Right renal cortex interstitium (tissue), 3 donors: ENCODE measurements at places on chromosomes 1 and 21. TPM values are rescaled to one million over a fixed set of nuclear protein-coding genes. Genes with fewer than 3 reads are reported as not detected.

DNA sequence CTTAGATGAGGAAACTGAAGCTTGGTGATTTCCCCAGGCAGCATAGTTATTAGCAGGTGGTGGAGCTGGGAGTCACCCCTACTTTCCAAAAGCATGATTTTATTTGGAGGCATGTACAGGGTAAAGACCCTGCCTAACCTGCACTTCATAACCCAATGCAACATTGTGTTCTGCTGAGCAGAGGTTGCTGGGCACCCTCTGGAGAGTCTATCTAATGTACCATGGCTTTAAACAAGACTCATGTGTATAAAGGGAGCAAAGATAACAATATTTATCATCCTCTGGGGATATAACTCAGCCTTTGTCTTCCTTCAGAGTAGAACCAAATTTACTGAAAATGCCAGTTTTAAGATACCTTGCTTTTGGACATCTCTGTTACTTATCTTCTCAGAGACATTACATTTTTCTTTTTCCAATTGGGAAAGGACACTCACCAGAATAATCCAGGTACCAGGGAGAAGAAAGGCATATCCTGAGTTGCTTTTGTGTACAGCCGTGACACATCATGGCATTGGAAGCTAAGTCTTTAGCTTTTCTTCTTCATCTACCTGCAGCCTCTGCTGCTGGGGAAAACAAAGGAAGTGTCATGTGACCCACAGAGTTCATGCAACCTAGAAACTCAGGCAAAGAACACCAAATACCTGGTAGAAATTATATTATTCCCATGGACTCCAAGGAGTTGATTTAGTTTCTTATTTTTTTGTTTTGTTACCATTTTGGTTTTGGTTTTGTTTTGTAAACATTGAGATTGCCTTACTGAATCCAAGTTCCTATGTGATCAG lies 39.6 kb downstream of the ELAVL4 start:
- DNase-seq = no peak

DNA sequence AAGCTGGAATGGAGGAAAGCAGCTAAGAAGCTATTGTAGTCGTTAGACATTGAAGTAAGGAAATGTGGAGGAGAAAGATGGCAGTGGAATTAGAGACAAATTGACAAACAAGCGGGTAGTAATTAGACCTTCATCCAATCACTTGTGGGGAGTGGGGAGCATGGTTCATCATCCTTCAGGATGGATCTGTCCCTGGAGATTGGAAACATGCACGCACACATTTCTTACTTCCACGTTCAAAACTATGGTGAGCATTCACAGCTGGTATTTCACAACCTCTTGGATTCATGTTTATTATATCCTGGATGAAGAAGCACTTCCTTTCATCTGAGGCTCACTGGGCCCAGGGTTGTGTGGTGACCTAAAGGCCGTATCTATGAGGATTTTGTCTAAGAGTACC lies 188.1 kb downstream of the ST6GALNAC3 start:
- DNase-seq = no peak

- DNase-seq = no peak
These were observed 717.9 kb upstream of the CXADR start for GRCh38 chr21:16794950-16795349.

GRCh38 chr1:117710710-117711109 lies 104.9 kb downstream of the TENT5C start:
- no peak for DNase-seq

DNA sequence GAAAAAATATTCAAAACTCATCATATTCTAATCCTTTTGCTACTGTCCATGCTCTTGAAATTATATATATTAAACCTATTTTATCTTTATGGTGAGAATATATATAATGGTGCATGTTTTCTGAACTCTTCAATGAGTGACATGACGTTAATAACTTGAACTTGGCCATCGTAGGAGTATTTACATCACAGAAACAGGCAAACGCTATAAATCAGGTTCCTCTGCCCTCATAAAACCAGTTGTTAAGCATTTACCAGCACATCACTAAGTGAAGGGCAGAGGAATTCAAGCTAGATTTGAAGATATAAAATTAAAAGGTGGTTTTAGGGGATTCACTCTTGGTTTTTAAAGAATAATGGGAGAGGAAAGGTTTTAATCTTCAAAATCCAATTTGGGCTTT lies 20.5 kb downstream of the NID1 start:
- no peak for DNase-seq

DNA sequence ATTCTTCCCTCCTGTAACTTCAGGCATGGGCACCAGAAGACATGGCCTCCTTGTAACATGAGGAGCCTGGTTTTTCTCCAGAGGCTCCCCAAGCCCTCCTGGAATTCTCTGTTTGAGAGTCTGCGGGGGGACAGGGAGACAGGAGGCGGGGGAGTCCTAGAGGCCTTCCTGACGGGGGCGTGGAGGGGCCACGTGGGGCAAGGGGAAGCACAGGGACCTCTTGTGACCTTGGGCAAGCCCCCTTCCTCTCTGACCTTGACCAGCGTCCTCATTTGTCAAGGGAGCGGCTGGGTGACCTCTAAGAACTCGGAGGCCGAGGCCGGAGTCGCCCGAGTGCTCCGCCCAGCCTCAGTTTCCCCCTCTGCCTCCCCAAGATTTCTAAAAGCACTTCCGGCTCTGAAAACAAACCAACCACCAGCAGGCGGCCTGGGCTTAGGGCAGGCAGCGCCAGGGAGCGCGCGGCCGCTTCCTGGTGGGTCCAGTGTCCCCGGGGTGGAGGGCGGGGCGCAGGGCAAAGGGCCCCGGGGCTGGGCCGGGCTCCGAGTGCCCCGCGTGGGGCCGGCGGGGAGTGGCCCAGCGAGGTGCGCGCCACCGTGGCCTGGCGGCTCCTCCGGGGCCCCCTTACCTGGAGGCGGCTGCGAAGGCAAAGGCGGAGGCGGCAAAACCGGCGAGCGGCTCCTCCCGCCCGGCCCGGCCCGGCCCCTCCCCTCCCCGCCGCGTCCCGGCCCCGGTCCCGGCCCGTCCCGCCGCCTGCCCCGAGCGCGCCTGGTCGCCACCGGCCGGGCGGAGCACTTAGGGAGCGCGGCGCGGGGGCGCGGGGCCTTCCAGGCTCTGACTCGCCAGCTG lies at the start of gene TMCO4:
TMCO4 (minus strand) TSS at position 687 of the 846 bp plus-strand sequence. CDS start 19,158 bp downstream, outside the sequence.
- no peak for DNase-seq

- no peak for DNase-seq
These were observed 113.1 kb upstream of the GUCA2B start for GRCh38 chr1:42040159-42040558.

DNA sequence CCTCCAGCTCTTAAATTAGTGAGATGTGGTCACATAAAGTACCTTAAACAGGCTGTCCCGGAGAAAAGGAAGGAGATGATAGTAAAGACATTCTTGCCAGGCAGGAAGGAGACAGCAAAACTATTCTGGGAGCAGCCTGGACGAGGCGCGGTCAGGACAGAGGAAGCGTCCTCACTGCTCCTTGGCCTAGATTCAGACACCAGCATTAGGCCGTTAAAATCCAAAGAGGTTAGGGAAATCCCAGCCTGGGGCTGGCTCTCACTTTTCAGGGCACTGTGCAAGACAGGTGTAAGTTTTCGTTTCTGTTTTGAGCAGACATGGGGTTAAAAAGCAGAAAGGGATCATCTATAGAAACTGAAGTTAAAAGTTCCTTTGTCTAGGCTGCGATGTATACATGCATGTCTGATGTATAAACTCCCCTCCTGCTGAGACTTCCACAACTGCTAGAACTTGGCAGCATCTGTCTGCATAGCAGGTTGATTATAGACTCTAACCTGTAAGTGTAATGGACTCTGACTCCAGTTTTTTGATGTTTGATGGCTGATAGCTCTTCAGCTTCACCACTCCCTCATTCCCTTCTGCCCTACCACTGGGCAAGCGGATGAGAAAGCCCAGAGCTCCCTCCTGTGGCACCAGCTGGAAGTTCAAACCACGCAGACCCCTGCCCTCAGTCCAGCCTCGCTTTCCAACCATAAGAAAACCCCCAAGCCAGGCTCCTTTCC lies 21.5 kb downstream of the STPG1 start:
- DNase-seq = no peak

DNA sequence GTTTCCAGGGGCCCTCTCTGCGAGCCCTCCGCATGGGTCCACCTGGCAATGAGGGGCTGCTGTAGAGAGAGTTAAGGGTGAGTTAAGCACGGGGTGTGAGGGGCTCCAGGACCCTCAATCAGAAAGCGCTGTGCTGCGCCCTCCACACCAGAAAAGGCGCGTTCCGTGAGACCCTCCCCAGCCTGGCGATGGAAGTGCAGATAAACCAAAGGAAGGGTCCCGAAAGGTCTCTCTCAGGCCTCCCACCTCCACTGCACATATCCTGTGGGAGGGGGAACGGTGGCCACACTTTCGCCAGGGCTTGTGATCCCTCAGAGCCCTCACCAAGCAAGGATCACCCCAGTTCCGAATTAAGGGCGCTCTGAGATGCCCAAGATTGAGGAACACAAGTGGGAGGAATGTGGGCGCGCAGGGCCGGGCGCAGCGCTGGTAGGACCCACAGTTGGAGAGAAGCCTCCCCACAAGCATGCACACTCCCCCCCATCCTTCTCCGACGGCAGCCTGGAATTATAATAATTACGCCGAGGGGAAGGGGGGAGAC lies 1.1 kb downstream of the WNT3A start:
- no peak for DNase-seq

GRCh38 chr1:59697150-59697800 lies 117.5 kb upstream of the HOOK1 start:
- no peak for DNase-seq

DNA sequence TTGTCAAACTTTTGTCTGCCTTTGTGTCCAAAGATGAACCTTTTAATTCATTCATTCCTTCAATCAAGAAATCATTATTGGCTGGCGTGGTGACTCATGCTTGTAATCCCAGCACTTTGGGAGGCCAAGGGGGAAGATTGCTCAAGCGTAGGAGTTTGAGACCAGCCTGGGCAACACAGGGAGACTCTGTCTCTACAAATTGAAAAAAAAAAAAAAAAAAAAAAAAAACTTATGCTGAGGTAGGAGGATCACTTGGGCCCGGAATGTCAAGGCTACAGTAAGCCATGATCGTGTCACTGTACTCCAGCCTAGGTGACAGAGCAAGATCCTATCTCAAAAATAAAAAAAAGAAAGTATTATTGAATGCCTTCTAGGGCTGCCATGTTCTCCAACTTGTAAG lies 51.3 kb upstream of the CXADR start:
- no peak for DNase-seq

DNA sequence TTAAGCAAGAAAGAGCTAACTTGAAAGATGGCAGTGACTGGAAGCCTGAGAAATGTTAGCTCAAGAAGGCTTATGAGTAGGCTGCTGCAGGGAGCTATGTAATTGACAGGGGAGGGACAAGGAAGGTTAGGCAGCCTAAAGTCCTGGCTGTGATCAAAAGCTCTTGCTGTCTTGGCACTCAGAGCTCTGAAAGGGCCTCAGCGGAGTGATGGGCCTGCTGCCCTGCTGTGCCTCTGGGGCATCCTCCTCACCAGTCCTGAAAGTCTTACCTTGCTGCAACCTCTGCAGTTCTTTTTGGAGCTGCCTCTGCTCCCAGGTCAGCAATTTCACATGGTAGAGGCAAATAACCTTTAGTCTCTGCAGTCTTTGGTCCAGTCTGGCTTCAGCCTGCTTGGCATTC lies 1.8 kb downstream of the CCDC190 start:
- no peak for DNase-seq

GRCh38 chr1:77424236-77424635 lies 142.4 kb downstream of the AK5 start:
- no peak for DNase-seq

GRCh38 chr1:154751690-154752089 lies 118.4 kb downstream of the KCNN3 start:
- no peak for DNase-seq

DNA sequence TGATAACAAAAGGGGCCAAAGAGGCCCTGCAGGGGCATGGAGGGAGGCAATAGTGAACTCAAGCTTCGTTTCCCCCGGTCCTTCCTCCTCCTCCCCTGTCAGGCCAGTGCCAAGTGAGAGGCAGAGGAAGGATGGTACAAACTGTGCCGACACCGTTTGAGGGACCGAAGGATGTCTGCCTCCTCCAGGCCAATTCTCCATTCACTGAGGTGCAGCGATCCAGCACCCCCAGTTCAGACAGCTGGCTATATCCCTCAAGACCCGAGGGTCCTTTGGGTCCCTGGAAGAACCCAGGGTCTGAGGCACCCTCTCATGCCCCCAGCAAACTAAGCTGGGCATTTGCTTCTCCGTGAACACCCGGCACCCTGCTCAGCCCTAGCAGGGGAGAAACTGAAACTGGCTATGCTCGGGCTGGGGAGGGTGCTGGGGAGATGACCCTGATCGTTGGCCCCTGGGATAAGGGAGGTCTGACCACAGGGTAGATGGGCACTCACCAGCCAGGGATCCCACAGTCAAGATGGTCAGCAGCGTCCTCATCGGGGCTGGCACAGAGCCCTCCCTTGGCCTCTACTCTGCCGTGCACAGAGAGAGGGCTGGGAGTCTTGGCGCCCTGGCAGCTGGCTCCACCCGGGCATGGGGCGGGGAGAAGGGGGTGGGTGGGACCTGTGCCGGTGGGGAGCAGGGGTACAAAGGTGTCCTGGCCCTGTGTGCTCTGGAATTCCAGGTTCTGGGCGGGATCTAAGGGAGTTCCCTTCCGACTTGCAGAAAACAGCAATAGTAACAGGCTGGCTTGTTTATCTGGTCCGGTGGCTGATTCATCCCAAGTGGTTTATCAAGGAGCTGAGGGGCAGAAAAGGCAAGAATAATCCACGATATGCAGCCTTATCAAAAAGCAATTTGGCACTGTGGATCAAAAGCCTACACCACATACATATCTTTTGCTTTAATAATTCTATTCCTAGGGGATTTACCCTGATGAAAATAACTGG lies at the start of gene IL22RA1:
IL22RA1 (minus strand) TSS at position 595 of the 989 bp plus-strand sequence; CDS start at position 537, 58 bp downstream.
- no peak for DNase-seq

The DDI2 gene
- 18.2 TPM for polyA plus RNA-seq

The AMY2A gene
- polyA plus RNA-seq = not detected

The AHCTF1 gene
- polyA plus RNA-seq = 58.4 TPM

The C4BPB gene
- polyA plus RNA-seq = 0.21 TPM

The PGLYRP3 gene
- polyA plus RNA-seq = not detected

The TRPM2 gene
- 0.82 TPM for polyA plus RNA-seq

The TRMT13 gene
- 32.7 TPM for polyA plus RNA-seq

The RGS13 gene
- not detected for polyA plus RNA-seq

The ARHGAP29 gene
- 85.6 TPM for polyA plus RNA-seq

The WNT4 gene
- polyA plus RNA-seq = 8.2 TPM

The GJB5 gene
- 0.24 TPM for polyA plus RNA-seq

The PPIH gene
- polyA plus RNA-seq = 57.5 TPM

The LCA5L gene
- 6.5 TPM for polyA plus RNA-seq
